ENCODE measurements at places on chromosomes 4 and X. TPM values are rescaled to one million over a fixed set of nuclear protein-coding genes. Genes with fewer than 3 reads are reported as not detected.

Gene COX7B2
- not detected for total RNA-seq

Gene ART3
- not detected for total RNA-seq

Gene SSX2B
- total RNA-seq = not detected

Gene XG
- total RNA-seq = not detected

Gene ELK1
- 39.6 TPM for total RNA-seq

Gene IQCM
- not detected for total RNA-seq

Gene SETD7
- total RNA-seq = 52.4 TPM

Gene CPLX1
- total RNA-seq = 0.28 TPM

Gene MTNR1A
- 0.88 TPM for total RNA-seq

Gene FGF13
- not detected for total RNA-seq

Gene PCDH10
- 0.12 TPM for total RNA-seq

Gene ADGRL3
- total RNA-seq = 0.01 TPM

Gene DOK7
- total RNA-seq = 0.31 TPM

Gene STATH
- total RNA-seq = not detected

Gene PNMA6F
- not detected for total RNA-seq

Gene HAUS3
- 8.0 TPM for total RNA-seq

Gene USO1
- 27.7 TPM for total RNA-seq

Gene SGMS2
- 41.3 TPM for total RNA-seq

Gene FRMD7
- total RNA-seq = not detected

Gene SLC34A2
- total RNA-seq = 0.05 TPM

Gene KLHL5
- 61.0 TPM for total RNA-seq

Gene RRH
- 0.06 TPM for total RNA-seq

Gene CXCL11
- 0.31 TPM for total RNA-seq

Gene ZNF81
- 4.9 TPM for total RNA-seq

Gene ATOH1
- not detected for total RNA-seq

Gene GPR82
- total RNA-seq = not detected

Gene RHOH
- 0.20 TPM for total RNA-seq

Gene EMCN
- not detected for total RNA-seq

Gene CXCL6
- not detected for total RNA-seq

Data from A549 treated with dexamethasone at 1 μM for 4 hours (cell line).